Glutamatergic neuron (in vitro differentiated cells): ENCODE measurements at places on chromosomes 1 and 21.

DNA sequence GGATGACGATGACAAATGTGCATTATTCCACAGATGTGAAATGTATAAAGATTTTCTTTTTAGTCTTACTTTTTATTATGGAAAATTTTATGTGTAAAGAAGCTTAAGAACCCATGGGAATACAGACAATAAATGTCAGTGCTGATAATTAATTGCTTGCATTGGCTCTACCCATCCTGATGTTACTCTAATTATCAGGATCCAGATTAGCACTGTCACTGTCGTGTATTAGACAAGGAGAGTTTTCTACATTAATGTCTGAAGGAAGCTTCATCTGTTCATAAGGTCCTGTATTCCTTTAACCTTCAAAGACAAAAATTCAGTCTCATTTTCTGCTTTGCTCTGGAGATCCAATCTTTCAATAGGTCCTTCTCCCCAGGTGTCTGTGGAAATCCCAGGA, 259.1 kb upstream of the ADAMTS5 start:
- DNase-seq: no peak

DNA sequence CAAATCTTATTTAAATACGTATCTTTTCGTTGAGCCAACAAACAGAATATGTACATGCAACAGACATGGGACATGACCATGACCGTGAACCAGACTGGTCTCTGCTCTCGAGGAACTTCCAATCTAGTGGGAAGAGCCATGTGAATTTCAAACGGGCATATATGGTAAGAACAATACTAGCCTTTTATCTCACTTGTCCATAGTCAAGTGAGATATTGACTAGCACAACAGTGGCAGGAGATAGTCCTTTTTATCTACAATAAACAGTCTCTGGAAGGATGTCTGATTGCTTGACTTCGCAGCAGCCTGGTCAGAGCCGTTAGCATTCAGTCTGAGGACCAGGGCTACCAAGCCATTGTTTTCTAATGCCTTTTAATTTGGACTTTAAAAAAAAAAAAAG, 12.6 kb upstream of the PLA2G2C start:
- no peak for DNase-seq

DNA sequence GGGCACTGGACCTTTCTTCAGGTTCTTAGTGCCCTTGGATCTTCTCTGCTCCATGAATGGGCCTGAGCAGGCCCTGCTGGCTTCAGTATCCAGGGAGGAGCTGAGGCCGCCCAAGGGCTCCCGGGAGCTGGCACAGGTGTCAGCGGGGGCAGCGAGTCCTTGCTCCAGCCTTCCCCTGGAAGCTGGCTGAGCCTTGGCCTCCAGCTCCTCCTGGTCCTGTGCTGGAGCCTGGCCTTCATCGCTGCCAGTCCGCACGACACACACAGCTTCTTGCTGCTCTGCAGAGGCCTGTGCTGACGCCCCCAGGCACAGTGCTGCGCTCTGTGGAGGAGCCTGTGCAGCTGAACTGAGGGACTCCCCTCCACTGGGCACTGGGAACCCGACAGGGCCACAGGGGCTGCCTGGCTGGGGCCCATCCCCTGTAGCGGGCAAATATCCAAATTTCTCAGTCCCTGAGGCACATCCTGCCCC, 1.7 kb downstream of the SPOCD1 start:
- DNase-seq: no peak

GRCh38 chr1:32919811-32920733, 18.9 kb upstream of the TMEM54 start:
- DNase-seq: no peak

- DNase-seq: peak; percentile 43
Observed at GRCh38 chr1:228851193-228851592, 115.9 kb downstream of the RHOU start.
